M059J (cell line): ENCODE measurements at places on chromosomes 6 and 20. TPM values are rescaled to one million over a fixed set of nuclear protein-coding genes. Genes with fewer than 3 reads are reported as not detected.

Gene CRISP2
- not detected in 2 replicates for total RNA-seq

Gene BPI
- 0.91 and 1.5 TPM in 2 replicates for total RNA-seq

Gene SYCP2L
- not detected in 2 replicates for total RNA-seq

Gene LY6G5C
- total RNA-seq = 2.0 and 2.5 TPM in 2 replicates
